GM23338 (cell line): ENCODE measurements at places on chromosomes 1 and 21. TPM values are rescaled to one million over a fixed set of nuclear protein-coding genes. Genes with fewer than 3 reads are reported as not detected.

- DNase-seq = peak; percentile 96
Observed at GRCh38 chr21:39867198-39867650, at the start of gene PCP4. Gene PCP4 (plus strand): TSS chr21:39867438. CDS start chr21:39867502, 64 bp downstream.

Gene CCDC181
- 3.1 and 3.4 TPM in 2 replicates for total RNA-seq

DNA sequence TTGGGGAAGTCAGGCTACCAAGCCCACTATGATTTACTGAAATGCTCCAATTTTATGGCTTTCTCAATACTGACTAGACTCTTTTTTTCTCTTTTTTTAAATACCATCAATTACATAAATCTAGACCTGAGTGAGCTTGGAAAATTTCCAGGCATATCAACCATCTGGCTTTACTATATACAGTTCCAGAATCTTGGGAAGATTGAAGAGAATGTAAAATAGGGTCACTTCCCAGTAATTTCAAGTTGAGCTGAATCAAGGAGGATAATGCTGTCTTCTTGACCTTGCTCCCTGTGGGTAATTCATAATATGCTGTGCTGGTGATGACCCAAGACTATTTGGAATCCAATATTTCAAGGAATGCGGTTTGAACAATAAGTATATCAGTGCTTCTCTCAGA, 108.1 kb downstream of the MAP3K21 start:
- no peak for DNase-seq

DNA sequence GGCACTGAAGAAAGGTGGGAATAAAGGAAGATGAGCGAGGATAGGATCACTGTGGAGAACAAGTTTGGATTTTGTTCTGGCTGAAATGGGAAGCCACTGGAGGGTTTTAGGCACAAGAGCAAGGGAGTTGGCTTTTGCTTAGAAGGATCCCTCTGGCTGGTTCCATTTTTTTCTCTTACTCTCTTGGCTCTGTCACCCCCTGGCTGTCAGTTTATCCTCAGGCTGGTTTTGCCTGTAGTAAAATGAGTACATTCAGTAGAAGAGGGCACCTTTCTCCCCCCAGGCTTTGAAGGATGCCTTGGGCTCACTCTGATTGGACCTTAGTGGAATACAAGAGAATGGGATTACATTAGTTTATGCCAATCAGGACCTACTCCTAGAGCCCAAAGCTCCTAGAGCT, 17.1 kb downstream of the CACHD1 start:
- peak; percentile 68 for DNase-seq

DNA sequence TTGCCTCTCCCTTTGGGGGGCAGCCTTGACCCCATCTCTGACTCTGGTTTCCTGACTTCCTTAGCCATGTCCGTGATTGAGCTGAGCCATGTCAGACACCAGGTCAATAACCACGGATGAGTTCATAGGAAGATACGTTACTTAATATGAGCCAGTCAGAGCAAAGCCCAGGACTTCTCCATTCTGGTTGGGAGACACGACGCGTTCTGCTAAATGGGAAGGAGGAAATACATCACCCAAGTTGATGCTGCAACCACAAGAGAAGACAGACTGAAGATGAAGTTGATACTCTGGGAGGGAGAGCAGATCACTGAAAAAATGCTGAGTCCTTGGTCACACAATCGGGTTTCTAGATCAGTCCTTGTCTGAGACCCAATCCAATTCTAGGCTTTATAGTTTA, 90.9 kb downstream of the MATN1 start:
- DNase-seq = no peak

GRCh38 chr21:29078869-29079767, 5.7 kb upstream of the CCT8 start:
- DNase-seq = no peak

Gene ST6GALNAC5
- 12.7 and 19.2 TPM in 2 replicates for total RNA-seq

DNA sequence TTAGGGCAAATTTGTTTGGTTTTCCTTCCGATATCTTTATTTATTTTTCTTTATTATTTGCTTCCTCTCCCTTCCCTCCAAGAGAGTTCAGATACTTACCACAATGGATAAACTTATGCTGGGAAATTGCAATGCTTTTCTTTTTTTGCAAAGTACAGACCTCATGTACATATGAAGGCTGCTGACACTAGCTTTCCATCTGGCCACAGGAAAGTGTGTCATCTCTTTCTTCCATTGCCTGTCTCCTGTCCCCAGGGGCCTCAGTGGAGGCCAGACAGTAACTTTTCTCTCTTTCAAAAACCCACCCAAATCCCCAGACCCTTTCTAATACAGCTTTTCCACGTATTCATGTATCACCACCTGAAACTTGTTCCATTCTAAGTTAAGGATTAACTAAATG, 73.9 kb downstream of the ST6GALNAC3 start:
- no peak for DNase-seq

GRCh38 chr1:54885237-54885679, 1.7 kb downstream of the DHCR24 start:
- no peak for DNase-seq

- peak; percentile 88 for DNase-seq
Observed at GRCh38 chr1:204258213-204259115, 44.7 kb upstream of the GOLT1A start.

Gene GCLM
- 11.7 and 12.8 TPM in 2 replicates for total RNA-seq

DNA sequence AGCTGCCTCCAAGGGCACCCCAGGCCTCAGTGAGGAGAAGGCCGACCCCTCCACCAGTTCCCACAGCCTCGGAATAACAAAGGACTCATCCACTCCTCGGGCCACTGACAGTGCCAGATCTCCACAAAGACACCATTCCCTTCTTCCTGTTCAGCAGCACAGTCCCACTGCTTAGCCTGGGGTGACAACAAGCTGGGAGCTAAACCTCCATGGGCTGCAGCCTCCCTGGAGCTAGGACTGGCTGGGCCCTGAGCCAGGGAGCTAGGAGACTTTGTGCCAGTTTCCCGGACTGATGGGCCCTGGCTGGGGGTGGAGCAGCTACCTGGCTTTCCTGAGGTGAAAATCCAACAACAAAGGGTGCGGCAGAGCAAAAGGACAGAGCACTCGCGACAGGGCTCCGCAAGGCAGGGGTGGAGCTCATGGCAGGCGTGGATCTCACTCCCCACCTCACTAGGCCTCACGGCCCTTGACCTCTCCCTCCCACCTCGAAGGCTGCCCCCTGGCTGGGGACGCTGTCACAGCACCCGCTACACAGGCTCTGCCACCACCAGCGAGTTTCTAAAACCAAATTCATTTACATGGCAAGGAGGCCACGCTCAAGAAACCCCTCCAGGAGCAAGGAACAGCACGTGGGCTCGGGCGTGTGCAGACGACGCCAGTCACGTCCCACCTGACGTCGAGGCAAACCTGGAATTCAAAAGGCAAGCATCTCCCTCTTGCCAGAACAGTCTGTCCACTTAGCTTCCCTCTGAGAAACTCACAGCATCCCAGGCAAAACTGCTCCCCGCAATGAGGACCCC, 13.8 kb downstream of the SLC35E2B start:
- DNase-seq = peak; percentile 70

Gene OR10X1
- not detected in 2 replicates for total RNA-seq

DNA sequence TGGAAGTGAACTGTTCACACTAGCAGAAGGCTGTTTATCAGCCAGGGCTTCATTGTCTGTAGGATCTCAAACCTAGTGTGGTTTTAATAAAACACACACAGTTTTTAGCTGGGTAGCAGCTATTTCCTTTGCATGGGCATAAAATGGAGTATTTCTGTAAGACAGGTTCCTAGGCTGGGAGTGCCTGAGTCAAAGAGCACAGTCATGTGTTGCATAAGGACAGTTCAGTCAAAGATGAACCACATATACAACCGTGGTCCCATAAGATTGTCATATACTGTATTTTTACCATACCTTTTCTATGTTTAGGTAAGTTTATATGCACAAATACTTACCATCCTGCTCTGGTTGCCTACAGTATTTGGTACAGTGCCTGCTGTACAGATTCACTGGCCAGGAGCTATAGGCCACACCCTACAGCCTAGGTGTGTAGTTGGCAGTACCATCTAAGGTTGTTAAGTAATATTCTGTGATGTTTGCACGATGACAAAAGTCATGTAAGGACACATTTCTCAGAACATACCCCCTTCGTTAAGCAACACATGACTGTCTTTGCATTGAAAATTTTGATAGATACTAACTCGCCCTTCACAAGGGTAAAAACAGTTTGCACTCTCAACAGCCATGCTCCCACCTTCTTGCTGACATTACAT, 17.2 kb downstream of the LGALS8 start:
- no peak for DNase-seq

Gene SLC6A9
- 14.6 and 20.0 TPM in 2 replicates for total RNA-seq

Gene MLLT11
- 10.6 and 11.3 TPM in 2 replicates for total RNA-seq

Gene LRRIQ3
- 0.16 and 0.21 TPM in 2 replicates for total RNA-seq

Gene DPT
- total RNA-seq = not detected in 2 replicates

Gene ADAMTSL4
- 3.6 and 5.3 TPM in 2 replicates for total RNA-seq
